ENCODE measurements at places on chromosomes 2 and 18.

GRCh38 chr2:230224458-230224857 is 1.1 kb upstream of the SP140 start:
- no peak for DNase-seq

DNA sequence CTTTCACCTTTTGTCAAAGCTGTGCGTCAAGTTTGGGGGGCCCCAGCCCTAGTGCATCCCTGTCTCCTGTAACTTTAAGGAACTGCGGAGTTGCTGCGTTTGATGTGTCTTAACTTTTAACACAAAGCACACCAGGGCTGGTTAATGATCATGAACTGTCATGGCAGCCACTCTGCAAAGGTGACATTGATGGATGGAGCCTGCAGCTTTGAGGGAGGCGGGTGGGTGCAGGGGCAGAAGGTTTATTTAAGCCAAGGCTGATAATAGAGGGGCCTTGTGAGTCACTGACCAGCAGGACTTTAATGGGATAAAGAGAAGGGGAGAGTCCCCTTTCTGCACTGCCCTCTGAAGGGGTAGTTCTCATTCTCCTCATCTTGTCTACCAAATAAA is 190.2 kb upstream of the GATA6 start:
- no peak for DNase-seq

- no peak for DNase-seq
These were observed 22.2 kb downstream of the BUB1 start for GRCh38 chr2:110655701-110656100.

DNA sequence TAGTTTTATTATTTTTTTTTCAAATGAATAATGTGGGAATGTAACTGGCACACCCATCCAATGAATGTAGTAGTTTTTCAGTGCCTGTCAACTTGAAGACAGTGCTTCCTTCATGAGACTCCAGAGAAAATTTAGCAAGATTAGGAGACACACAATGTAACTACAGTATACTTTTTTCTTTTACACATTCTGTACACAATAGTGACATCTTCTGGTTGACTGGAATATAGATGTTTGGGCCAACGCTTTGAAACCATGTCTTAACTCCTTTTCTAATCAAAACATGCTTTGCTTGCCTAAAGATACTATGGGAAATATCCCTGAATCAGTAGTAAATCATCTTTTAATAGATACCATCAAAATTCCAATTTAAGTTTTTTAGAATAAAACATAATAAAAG is 229.5 kb upstream of the ZC3H15 start:
- DNase-seq = peak; percentile 69

DNA sequence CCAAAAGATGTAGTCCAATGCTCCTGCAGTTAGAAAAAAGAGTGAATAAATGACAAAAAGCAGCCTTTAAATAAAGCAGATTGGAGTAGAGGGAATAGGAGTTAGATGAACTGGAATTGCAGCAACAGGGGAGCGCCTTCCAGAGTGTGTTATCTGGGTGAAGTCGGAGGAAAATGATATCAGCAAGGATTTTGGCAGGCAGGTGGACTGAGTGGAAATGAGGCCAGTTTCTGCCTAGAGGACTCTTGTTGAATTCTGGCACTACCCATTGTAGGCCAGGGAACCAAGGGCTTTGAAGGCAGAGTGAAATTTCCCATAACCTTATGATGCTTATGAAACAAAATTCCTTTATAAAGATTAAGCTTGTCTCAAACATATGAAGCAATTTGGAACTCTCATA is 59.8 kb downstream of the AKAIN1 start:
- no peak for DNase-seq

GRCh38 chr2:1072250-1072649 is 121.6 kb downstream of the SNTG2 start:
- DNase-seq = no peak

Data from NCI-H2081 (cell line).